ENCODE measurements at places on chromosomes 6 and 20.

DNA sequence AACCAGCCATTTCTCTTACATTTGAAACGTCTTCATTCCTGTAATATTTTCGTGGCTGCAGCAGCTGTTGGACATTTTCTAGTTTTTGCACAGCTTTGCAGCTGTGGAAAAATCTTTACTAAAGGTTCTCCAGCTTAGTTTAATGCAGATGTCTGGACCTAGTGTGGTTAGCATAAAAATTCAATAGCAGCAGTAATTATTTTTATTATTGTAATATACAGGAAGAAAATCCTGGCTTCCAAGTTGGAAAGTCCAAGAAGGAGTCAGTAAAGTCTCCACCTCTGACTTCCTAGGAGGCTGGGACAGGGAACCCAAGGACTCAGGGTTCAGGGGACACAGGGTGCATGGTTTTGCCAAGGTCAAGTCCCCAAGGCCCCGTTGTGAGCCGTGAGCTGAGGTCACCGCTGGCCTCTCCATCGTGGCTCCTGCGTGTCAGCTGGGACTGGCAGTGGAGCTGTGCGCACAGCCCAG is 230.6 kb downstream of the FNDC1 start:
- no peak for DNase-seq

DNA sequence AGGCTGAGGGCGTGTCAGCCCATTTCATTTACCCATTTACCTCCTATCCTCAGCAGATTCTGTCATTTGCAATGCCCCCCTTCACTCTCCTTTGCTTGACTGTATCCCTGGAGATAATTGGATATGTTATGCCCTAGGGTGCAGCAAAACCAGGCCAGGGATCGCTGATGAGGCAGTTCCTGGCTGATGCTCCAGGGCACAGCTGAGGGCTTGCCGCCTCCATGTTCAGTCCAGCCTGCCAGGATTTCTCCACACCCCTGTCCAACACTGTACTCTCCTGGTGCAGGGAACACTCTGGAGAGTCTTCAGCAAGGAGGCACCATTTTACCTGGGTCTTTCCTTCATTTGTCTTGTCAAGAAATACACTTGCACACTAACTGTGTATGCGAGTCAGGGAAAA is 532.1 kb upstream of the CHD6 start:
- DNase-seq, result no peak

DNA sequence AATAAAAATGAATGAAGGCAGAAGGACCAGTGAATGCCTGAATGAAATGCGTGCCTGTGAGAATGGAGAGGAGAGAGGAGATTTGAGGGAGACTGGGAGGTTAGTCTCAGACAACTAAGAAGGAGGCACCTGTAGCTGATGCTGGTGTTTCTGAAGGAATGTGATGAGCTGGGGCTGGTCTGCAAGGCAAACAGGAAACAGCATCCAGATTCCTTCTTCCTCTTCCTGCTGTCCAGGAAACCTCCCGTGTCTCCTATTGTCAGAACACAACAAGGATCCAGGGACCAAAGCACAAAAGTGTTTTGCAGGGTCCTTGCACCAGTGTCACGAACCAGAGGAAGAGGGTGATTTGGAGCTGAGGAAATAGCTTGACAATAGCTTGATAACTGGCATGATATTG is 50.4 kb upstream of the TAB2 start:
- DNase-seq, result no peak

DNA sequence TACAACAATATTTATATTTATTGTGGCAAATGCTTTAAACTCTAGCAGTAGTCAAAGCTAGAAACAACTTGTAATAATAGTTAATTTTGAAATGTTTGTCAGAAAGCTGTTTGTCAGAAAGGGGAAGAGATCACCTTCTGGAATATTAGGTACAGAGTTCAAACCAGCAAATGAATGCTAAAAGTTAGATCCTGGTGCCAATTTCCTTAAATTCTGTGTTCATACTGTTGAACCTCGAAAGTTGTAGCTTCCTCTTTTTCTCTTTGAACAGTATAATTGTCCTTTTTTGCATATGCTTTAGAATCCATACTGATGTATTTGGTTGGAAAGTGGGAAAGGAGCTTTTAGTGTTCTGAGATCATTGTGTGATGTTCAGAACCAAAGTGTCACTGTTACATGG is 22.4 kb downstream of the ITCH start:
- no peak for DNase-seq

DNA sequence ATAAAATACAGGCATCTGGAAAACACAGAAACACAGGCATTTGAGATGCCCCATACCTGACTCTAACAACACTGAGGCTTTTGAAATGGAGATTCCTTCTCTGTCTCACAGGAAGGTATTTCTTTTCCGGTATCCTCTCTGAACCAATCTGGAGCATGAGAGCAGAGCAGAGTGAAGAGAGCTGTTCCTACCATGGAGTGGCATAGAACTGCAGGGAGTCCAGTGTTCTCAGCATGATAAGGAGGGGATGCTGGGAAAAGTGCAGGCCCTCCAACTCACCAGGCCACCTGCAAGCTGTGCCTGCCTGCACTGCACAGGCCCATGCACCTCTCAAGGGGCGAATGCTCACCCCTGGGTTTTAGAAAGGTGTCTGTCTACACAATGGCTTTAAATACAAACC is 89.2 kb downstream of the FOXA2 start:
- no peak for DNase-seq

- no peak for DNase-seq
Measured at GRCh38 chr6:7170117-7170732, 62.5 kb downstream of the RREB1 start.

DNA sequence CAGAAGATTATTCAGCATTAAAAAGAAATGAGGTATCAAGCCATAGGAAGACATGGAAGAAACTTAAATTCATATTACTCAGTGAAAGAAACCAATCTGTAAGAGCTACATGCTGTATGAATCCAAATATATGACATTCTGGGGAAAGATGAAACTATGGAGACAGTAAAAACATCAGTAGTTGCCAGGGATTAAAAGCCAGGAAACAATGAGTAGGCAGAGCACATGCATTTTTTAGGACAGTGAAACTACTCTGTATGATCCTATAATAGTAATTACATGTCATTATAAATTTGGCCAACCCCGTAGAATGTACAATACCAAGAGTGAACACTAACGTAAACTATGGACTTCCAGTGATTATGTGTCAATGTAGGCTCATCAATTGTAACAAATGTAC is 92.8 kb upstream of the RNF217 start:
- no peak for DNase-seq

DNA sequence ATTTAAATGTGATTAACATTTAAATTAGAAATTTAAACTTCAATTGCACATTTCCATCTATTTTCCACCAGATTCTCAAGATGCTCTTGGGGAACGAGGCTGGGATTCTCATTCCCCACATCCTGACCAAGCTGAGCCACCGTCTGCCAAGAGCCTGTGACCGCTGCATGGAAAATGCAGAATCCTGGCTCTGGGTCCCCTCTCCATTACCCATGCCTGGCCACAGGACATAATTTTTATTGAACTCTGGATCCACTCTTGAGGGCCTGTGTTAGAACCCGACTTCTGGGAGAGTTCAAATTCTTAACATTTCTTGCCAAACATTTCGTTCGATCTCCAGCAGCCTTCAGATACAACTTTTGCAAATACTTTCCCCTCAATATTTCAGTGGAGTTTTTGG is 201.6 kb upstream of the SNX9 start:
- no peak for DNase-seq

- DNase-seq, result no peak
Measured at GRCh38 chr6:25448965-25449538, 169.9 kb downstream of the CARMIL1 start.

DNA sequence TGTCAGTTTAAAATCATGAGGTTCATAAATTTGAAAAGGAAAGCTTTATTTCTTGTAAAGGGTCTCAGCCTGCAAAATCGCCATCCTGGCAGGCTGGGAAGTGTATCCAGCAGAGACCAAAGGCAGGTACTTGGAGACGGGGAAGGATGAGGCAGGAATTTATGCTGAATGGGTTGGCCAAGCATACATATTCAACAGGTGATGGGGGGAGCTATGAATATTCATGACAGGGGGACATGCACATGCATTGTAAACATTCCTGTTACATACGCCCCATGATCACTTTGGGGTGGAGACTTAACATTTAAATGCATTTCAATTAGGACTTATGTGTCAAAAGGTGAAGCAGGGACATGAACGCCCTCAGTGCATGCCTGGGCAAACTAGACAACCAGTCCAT is 9.8 kb upstream of the SLC22A1 start:
- no peak for DNase-seq

- DNase-seq, result no peak
Measured at GRCh38 chr20:39089029-39089428, 126.9 kb downstream of the DHX35 start.

- DNase-seq, result no peak
Measured at GRCh38 chr6:134358320-134358719, 40.4 kb upstream of the SGK1 start.

- DNase-seq, result no peak
Measured at GRCh38 chr6:161462148-161462547, 188.3 kb upstream of the AGPAT4 start.

DNA sequence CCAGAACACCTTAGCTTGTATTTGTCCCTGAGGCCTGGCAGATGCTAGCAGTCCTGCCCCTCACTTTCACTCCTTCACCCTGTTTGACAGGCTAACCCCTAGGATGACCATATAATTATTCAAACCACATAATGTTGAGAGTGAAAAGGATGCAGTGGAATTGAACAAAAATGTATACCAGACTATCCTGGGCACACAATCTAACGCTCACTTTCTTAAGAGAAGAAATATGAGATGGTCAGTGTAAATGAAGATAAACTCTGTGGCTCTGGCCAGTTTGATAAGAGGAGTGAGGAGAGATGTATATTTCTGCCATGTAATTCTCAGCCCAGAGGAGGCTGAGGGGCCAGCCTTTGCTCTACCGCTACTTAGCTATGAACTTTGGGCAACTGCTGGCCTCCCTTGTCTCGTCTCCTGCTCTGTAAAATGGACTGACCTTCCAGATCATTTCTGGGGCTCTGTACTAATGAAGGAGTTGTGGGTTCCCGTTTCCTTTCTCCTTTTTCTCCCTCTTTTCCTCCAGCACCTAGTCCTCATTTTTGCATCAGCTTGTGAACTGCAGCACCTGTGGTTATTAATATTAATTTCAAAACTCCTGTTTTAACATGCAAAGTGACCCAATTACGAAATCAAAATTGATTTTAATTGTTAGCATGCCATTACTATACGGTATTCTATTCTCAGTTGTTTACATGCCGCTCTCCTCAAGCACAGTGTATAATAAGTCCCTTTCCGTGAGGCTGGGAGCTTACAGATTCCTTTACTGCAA is 92.5 kb upstream of the IYD start:
- no peak for DNase-seq

DNA sequence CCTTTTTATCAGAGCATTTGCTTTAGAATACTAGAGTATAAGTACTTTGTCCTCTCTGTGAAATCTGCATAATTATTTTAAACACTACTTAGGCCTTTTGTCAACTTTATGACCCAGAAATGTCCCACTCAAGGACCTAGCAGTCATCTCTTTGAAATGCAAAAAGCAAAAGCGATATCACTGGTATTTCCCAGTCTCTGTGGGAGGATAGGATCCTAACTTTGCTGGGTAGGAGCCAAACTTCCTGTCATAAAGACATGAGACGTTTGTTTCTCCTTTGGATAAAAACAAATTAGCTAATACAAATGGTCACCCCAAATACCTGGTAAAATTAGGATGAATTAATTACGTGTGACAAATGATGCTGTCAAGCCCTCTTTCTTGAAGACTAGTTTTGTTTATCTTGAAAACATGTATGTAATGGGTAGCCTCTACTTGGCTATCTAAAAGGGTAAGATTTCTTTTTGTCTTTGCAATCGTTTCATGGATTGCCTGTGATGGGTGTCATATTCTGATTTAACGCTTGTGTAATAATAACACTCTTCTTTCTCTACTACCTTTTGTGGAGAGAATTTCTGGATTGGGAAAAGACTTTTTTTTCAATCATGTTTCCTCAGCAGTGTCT is 36.2 kb downstream of the DCDC2 start:
- no peak for DNase-seq

- DNase-seq, result no peak
Measured at GRCh38 chr6:157813750-157814455, 9.1 kb upstream of the SNX9 start.

GRCh38 chr6:44059359-44060346 is 67.6 kb downstream of the MRPL14 start:
- no peak for DNase-seq

DNA sequence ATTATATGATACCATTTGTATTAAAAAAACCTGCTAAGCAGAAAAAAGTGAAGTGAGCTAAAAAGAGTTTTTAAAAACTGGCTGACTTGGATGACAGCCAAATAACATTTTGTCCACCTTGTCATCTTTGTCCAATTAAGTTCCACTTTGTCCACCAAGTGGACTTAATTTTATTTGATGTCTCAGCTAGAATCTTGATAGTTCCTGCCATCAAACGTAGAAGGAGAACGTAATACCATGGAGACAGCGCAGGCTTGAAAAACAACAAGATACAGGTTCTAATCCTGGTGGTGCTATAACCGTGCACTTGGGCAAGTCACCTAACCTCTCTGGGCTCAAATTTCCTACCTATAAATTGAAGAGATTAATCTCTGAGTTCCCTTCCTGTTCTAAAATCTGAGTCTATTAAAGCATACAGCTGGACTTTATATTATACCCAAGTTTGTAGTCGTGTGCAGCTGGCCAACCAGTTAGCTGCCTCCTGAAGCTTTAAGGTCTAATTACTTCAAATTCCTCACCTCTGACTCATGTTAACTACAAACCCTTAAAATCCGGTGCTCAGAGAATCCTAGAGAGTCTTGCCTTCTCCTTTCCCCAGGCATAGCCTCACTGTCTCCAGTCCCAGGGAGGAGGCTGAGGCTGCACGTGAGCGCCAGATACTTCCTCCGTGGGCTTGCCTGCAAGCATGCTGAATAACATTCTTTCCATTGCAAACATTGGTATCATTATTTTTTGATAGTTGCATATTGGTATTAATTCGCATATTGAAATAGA is 16.8 kb downstream of the TMEM244 start:
- DNase-seq, result no peak

- DNase-seq, result no peak
Measured at GRCh38 chr6:135145063-135145800, 35.9 kb upstream of the MYB start.

- no peak for DNase-seq
Measured at GRCh38 chr6:43789447-43789846, 19.4 kb downstream of the VEGFA start.

- no peak for DNase-seq
Measured at GRCh38 chr6:20808924-20809323, 274.7 kb downstream of the CDKAL1 start.

Measured in activated T-cell treated with anti-CD3 and anti-CD28 coated beads, Interleukin-2, amount 50 U/mL, for 1 hour (primary cell).